Muscle of arm (tissue), 14 donors: ENCODE measurements at places on chromosomes 16 and 17. TPM values are rescaled to one million over a fixed set of nuclear protein-coding genes. Genes with fewer than 3 reads are reported as not detected.

DNA sequence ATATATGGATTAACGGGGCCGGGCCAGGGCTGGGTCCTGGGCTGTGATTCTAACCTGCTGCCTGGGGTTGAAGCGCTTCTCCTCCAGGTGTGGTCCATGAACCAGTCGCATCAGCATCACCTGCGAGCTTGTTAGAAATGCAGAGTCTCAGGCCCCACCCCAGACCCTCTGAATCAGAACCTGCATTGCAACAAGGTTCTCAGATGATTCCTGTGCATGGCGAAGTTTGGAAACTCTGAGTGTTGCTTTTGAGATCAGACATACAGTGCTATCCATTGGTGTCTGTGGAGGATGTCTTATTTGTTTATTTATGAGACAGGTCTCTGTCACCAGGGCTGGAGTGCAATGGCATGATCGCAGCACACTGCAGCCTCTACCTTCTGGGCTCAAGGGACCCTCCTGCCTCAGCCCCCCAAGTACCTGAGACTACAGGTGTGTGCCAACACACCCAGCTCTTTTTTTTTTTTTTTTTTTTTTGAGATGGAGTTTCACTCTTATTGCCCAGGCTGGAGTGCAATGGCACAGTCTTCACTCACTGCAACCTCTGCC lies 99.8 kb downstream of the PITPNC1 start:
- DNase-seq = no peak

KREMEN2 gene
- polyA plus RNA-seq = 5.4 TPM

DNA sequence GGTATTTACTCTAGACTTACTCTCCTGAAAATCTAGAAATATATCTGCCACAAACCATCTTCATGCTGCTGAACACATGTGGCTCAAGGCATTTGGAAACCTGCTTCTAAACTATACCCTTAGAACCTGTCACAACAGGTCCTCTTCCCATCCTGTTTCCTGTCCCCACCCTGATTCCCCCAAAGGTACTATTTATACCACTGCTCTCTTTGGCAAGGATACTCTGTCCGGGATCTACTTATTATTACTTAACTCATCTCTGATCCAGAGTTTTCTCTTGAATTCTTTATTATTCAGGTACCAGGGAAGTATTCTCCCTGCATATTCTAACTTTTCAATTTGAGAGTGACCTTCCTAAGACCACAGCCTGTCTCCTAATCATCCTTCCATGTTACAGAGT lies 33.4 kb downstream of the TRAF4 start:
- DNase-seq = no peak

DNA sequence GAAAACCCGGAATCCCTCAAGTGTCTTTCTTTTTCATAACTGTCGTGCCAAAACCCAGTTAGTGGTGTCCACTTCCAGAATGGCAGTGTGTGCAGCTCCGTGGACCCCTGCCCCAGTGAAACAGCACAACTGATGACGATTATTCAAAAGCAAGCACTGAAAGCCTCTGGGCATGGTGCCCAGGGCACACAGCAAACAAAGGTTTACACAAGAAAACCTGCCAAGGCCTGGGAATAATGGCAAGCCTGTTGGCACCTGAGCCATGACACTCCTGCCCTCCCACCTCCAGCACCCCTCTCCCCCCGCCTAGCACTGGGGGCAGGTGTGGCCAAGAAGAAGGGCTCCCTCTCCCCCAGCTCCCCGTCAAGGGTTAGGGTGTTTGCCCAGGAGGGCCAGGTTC lies 2.8 kb downstream of the PKMYT1 start:
- no peak for DNase-seq

DNA sequence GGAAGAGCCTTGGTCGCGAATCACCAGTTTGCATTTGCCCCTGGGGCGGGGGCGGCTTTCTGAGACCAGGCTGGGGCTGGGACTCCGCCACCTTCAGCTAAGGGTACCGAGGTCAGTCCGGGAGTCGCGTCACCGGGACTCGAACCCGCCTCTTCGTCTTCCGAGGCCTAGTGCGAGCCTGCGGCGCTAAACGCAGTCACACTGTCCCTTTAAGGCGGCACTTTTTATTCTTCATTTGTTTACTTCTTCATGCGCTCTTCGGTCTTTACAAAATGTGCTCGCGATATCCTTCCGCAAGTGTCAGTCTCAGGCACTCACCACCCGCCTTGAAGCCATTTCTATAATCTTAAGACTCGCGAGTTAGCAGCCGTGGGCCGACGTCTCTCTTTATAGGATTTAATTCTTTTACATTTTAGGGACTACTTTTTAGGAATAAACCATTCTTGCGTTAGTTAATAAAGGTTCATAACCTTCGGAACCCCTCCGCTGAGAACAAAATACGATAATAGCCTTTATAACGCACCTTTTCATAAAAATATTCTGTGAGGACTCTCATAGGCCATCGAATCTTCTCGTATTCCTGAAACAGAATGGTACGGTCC lies 593 bp upstream of the HEXIM1 start:
- DNase-seq = peak; percentile 95

JUP gene
- polyA plus RNA-seq = 36.6 TPM

DNA sequence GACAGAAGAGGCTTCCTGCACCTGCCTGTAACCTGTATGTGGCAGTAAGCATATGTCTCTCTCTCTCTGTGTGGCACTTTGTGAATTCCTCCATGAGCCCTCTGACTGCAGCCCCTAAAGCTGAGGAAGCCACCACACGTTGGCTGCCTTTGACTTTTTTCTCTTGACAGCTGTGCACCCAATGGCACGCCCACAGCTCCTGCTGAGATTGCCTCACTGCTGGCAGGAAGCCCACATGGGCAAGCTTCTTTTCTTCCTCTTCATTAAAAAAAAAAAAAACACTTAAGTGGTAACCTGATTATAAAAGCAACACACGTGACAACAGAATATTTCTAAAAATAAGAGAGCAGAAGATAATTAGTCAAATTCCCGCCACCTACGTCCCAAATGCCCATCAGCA lies 34.0 kb upstream of the PIRT start:
- DNase-seq = no peak

PRRT2 gene
- not detected for polyA plus RNA-seq

PPP1R27 gene
- 13.4 TPM for polyA plus RNA-seq

TEKT1 gene
- polyA plus RNA-seq = not detected

DNA sequence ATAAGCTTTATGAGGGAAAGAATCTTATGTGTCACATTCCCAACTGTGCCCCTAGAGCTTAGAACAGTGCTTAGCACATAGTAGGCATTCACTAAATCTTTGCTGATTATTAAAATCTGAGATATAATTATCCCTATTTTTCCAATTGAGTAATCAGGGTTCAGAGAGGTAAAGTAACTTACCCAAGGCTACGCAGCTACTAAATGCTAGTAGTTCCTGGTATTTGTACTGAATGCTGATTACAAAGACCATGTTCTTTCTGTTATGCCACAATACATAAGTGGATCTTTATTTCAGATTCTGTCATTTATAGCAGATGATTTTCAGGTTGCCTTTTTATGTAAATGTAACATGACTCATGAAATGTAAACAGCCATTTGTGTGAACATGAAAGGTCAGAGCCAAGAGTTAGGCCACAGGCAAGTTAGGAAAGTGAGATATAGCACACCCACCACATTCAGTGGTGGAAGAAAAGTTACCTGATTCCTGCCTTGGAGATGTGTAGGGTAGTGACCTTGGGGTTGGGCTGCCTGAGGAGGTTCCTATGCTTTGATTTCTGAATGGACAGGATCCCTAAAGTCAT lies 77.2 kb downstream of the FTO start:
- no peak for DNase-seq

ATP2A1 gene
- polyA plus RNA-seq = 611 TPM

ASPHD1 gene
- polyA plus RNA-seq = 0.27 TPM

- no peak for DNase-seq
These were observed 24.5 kb downstream of the NKD1 start for GRCh38 chr16:50572700-50573099.

FNDC8 gene
- not detected for polyA plus RNA-seq

- DNase-seq = no peak
These were observed 898 bp downstream of the CAPNS2 start for GRCh38 chr16:55567382-55567781.

BEAN1 gene
- polyA plus RNA-seq = 3.7 TPM

DNA sequence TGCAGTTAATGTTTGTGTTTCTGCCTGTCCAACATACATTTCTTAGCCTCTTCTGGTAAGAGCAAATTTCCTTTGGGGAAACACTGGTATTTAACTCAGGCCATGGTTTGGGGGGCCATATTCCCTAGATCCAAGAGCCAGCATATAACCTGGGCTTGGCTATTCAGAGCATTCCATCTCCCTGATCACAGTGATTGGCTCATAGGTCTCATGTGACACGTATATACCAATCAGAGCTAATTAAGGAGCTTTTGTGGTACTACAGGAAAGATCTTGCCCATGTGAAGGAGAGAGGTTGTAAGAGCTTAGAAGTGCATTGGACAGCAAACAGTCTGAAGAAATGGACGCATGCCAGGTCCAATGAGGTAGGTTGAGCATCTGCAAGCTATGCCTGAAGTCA lies 33.4 kb upstream of the GPR139 start:
- DNase-seq = no peak

DNA sequence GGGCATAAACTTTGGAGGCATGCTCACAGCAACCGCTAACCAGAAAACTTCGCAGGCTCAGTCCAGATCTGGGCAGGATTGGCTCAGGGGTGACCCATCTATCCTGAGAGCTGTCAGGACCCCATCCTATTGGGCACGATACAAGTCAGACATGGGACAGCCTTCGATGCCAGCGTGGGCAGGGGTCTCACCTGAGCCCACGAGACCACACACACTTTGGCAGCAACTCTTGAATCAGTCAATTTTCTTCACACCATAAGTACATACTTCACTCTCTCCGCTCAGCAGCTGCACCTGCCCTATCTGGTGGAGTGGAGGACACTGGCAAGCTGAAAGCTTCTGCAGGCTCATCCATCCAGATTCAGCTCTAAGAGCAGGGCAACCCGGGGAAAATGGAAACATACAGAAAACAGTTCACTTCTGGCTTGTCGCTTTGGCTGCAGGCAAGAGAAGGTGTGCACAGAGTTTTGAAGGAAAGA lies 48.3 kb downstream of the ZFHX3 start:
- DNase-seq = no peak
